ENCODE measurements at places on chromosomes 1 and 21. TPM values are rescaled to one million over a fixed set of nuclear protein-coding genes. Genes with fewer than 3 reads are reported as not detected.

DNA sequence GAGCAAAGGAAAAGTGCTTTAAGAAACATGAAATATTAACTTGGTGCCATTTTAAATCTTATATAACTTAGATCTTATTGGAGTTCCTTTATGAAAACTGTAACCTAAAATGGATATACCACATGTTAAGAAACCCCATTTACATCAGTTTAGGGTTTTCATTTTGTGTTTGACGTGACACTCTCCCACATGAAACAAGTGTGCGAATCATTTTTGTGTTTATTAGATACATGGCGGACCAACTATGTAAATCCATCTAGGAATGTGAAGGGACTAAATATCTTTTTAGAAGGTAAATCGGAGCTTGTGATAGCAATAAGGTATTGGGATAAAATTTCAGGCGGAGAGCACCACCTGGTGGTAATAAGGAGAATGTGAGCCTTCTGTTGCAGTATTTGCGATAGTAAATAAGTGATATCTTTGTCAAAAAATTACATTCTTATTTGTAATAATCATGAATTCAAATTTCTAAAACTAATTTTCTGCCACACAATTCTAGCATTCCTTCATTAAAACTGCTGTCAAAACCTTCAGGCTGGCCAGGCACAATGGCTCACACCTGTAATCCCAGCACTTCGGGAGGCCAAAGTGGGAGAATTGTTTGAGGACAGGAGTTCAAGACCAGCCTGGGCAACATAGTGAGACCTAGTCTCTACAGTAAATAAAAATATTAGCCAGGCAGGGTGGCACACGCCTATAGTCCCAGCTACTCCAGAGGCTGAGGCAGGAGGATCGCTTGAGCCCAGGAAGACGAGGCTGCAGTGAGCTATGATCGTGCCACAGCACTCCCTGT, 31.3 kb downstream of the SMAP2 start:
- no peaks in the 10 kb centered on the region for H3K4me1 ChIP-seq
- H3K36me3 ChIP-seq: no peaks in the 10 kb centered on the region
- H3K4me3 ChIP-seq: no peak overlapping the region
- DNase-seq: no peak
- H3K27me3 ChIP-seq: no peaks in the 10 kb centered on the region
- H3K27ac ChIP-seq: no peak overlapping the region

The DENND1B gene
- 9.4 TPM for total RNA-seq

DNA sequence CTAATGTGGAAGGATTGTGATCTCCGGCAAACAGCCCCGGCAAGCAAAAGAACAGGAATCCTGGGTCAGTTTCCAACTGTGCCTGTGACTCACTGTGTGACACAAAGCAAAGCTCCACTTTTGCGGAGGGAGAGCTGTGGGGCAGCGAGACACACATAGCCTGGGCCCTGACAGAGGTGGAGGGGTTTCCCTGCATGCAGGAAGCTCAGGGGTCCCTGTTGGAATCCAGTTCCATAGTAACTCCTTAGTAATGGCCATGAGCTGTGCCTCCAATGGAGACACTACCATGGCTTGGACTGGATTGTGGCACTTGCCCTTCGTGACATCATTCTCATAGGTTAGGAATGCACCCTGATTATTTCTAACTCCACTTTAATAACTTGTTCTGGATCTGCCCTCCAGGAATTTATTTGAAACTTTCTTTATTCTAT, 47.0 kb upstream of the ATF3 start:
- H3K4me1 ChIP-seq: peaks cover 12% of the 10 kb centered on the region
- H3K27ac ChIP-seq: no peak overlapping the region

GRCh38 chr1:67791261-67791660, 42.0 kb downstream of the GNG12 start:
- no peak overlapping the region for H3K27ac ChIP-seq
- no peaks in the 10 kb centered on the region for H3K36me3 ChIP-seq
- no peak overlapping the region for H3K4me3 ChIP-seq
- no peak for DNase-seq
- H3K27me3 ChIP-seq: no peaks in the 10 kb centered on the region

DNA sequence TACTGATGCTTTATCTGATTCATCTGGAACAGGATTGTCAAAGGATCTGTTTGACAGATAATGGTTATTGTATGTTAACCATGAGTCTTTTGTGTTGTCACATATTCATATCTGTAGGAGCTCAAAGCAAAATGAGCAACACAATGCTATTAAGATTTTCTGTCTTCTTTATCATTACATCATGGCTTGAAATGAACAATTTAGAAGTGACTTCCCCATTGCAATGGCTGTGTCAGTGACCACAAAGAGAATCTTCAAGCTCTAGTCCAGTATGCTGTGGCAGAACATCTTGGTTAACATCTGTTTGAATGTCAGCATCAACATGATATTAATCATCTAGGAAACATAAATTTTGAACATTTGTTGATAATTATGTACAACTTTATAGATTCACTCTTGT, 1148.5 kb downstream of the PLA2G4A start:
- no peak overlapping the region for H3K4me3 ChIP-seq
- no peak for DNase-seq
- no peaks in the 10 kb centered on the region for H3K4me1 ChIP-seq
- no peaks in the 10 kb centered on the region for H3K36me3 ChIP-seq

The PROK1 gene
- total RNA-seq: not detected

- H3K27me3 ChIP-seq: no peaks in the 10 kb centered on the region
- no peaks in the 10 kb centered on the region for H3K4me1 ChIP-seq
- H3K27ac ChIP-seq: no peak overlapping the region
Observed at GRCh38 chr1:20521960-20522861, 14.3 kb upstream of the MUL1 start.

The LAMC2 gene
- 34.9 TPM for total RNA-seq

- no peak overlapping the region for H3K4me3 ChIP-seq
- no peaks in the 10 kb centered on the region for H3K36me3 ChIP-seq
- no peaks in the 10 kb centered on the region for H3K4me1 ChIP-seq
- no peaks in the 10 kb centered on the region for H3K27me3 ChIP-seq
Observed at GRCh38 chr1:82485591-82486369, 685.0 kb downstream of the ADGRL2 start.

- DNase-seq: no peak
- no peak overlapping the region for H3K4me3 ChIP-seq
- H3K27me3 ChIP-seq: no peaks in the 10 kb centered on the region
- no peak overlapping the region for H3K27ac ChIP-seq
- H3K4me1 ChIP-seq: no peaks in the 10 kb centered on the region
- H3K36me3 ChIP-seq: no peaks in the 10 kb centered on the region
Observed at GRCh38 chr1:55635856-55636255, 420.7 kb upstream of the USP24 start.

- H3K4me3 ChIP-seq: no peak overlapping the region
- H3K27ac ChIP-seq: no peak overlapping the region
- no peak for DNase-seq
- no peaks in the 10 kb centered on the region for H3K4me1 ChIP-seq
- H3K36me3 ChIP-seq: no peaks in the 10 kb centered on the region
Observed at GRCh38 chr1:185869590-185869989, 135.4 kb downstream of the HMCN1 start.

GRCh38 chr1:63454269-63454668, 68.8 kb downstream of the ITGB3BP start:
- H3K36me3 ChIP-seq: no peaks in the 10 kb centered on the region
- no peaks in the 10 kb centered on the region for H3K27me3 ChIP-seq
- no peak overlapping the region for H3K27ac ChIP-seq
- no peak for DNase-seq
- no peak overlapping the region for H3K4me3 ChIP-seq
- no peaks in the 10 kb centered on the region for H3K4me1 ChIP-seq

The CD1B gene
- not detected for total RNA-seq

The RNU1-1 gene
- total RNA-seq: 1,622 TPM

GRCh38 chr1:41662765-41663437, 178.4 kb upstream of the EDN2 start:
- peaks cover 21% of the 10 kb centered on the region for H3K4me1 ChIP-seq
- no peaks in the 10 kb centered on the region for H3K27me3 ChIP-seq
- H3K4me3 ChIP-seq: no peak overlapping the region
- no peak for DNase-seq
- H3K36me3 ChIP-seq: no peaks in the 10 kb centered on the region

The HLX gene
- total RNA-seq: 0.28 TPM

The SCCPDH gene
- 26.1 TPM for total RNA-seq

- no peak overlapping the region for H3K4me3 ChIP-seq
- H3K27me3 ChIP-seq: no peaks in the 10 kb centered on the region
- H3K36me3 ChIP-seq: no peaks in the 10 kb centered on the region
- no peaks in the 10 kb centered on the region for H3K4me1 ChIP-seq
Observed at GRCh38 chr1:37069406-37069805, 35.1 kb upstream of the GRIK3 start.

- no peak overlapping the region for H3K4me3 ChIP-seq
- no peak for DNase-seq
- no peaks in the 10 kb centered on the region for H3K27me3 ChIP-seq
- no peaks in the 10 kb centered on the region for H3K36me3 ChIP-seq
- no peak overlapping the region for H3K27ac ChIP-seq
- no peaks in the 10 kb centered on the region for H3K4me1 ChIP-seq
Observed at GRCh38 chr1:60847391-60847790, 235.0 kb upstream of the NFIA start.

The HSPA6 gene
- 0.60 TPM for total RNA-seq

- peaks cover 43% of the 10 kb centered on the region for H3K4me1 ChIP-seq
- peak overlapping the region; percentile 84 for H3K27ac ChIP-seq
- H3K4me3 ChIP-seq: no peak overlapping the region
- no peaks in the 10 kb centered on the region for H3K36me3 ChIP-seq
Observed at GRCh38 chr1:55428944-55429931, 214.1 kb upstream of the USP24 start.

- H3K27ac ChIP-seq: no peak overlapping the region
- H3K4me1 ChIP-seq: peaks cover 11% of the 10 kb centered on the region
- no peak overlapping the region for H3K4me3 ChIP-seq
- no peak for DNase-seq
Observed at GRCh38 chr1:201295861-201296260, 12.6 kb downstream of the PKP1 start.

GRCh38 chr1:168454211-168454815, 89.5 kb downstream of the XCL2 start:
- H3K27me3 ChIP-seq: no peaks in the 10 kb centered on the region
- no peaks in the 10 kb centered on the region for H3K4me1 ChIP-seq
- H3K4me3 ChIP-seq: no peak overlapping the region
- peaks cover 2% of the 10 kb centered on the region for H3K36me3 ChIP-seq
- H3K27ac ChIP-seq: no peak overlapping the region

DNA sequence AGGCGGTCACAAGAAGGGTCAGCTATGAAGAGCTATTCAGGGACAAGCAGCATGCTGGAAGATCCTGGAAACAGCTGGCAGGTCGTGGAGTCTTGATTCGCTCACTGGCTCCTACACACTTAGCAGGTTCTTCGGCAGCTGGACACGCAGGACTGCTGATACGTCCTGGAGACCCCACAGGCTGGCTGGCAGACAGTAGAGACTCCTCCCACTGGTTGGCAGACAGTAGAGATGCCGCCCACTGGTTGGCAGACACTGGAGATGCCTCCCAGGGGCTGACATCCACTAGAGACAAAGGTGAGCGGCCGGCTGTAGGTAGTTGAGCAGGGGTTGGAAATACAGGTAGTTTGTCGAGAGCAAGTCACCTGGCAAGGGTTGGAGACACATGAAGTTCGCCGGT, 466 bp downstream of the KRTAP11-1 start:
- DNase-seq: no peak
- H3K27ac ChIP-seq: no peak overlapping the region

GRCh38 chr1:44609412-44609767, 64.9 kb downstream of the TMEM53 start:
- H3K36me3 ChIP-seq: no peaks in the 10 kb centered on the region
- DNase-seq: peak; percentile 64
- H3K27me3 ChIP-seq: no peaks in the 10 kb centered on the region

The FCRL6 gene
- not detected for total RNA-seq

The BCAR3 gene
- 9.9 TPM for total RNA-seq

- no peak overlapping the region for H3K4me3 ChIP-seq
- no peaks in the 10 kb centered on the region for H3K27me3 ChIP-seq
- no peak overlapping the region for H3K27ac ChIP-seq
Observed at GRCh38 chr1:99738858-99739465, 27.5 kb downstream of the FRRS1 start.

DNA sequence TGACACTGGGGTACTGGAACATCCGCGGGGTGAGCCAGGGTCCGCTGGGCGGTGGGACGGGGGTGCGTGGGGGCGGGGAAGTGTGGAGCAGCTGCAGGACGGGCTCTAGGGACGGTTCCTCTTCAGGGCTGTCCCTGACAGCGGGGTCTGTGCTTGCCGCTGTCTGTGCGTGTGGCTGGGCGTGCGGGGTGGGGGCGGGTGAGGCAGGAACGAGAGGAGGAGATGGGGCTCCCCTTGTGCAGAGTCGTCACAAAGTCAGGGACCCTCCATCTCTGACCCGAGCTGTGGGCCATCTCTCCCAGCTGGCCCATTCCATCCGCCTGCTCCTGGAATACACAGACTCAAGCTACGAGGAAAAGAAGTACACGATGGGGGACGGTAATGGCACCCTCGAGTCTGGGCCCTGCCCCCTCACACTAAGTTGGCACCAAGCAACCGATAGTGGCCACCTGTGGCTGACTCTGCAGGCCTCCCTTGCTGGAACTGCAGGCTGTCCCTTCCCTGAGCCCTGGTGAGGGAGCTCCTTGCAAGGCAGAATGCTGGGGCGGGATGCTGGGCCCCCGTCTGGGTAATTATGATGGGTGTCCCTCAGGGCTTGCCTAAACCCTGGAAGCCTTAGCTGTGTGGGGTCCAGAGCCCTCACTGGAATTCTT, 392 bp downstream of the GSTM2 start:
- no peak overlapping the region for H3K27ac ChIP-seq
- H3K4me1 ChIP-seq: no peaks in the 10 kb centered on the region
- H3K27me3 ChIP-seq: no peaks in the 10 kb centered on the region
- no peak for DNase-seq
- H3K36me3 ChIP-seq: no peaks in the 10 kb centered on the region

DNA sequence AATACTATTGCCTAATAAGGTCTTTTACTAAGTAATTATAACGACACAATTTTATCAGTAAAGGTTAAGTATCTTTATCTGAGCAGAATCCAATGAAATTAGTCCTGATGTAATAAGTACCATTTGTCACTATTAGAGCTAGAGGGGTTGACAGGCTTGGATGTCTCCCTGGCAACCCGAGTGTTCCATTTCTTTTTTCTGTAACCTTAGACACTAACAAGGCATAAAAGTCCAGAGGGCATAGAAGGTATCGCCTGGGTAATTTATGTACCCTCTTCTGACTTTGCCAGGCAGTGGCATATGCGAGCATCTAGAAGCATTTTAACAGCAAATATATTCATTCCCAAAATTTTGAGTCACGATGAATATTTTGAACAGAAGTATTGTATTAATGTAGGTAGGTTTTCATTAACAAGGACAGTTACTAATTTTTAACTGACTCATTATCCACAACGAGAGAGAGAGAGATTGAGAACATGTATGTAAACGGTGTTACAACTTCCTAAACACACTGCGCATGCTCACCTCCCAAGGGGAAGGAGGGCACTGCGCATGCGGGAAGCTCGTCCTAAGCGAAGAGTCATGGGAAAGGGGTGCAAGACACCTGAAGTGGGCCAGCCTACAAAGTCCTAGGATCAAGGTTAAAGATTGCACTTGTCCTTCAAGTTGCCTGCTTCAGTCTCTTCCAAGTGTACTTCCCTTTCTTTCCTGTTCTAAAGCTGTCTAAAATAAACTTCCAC, 423.9 kb downstream of the DSCAM start:
- H3K4me3 ChIP-seq: no peak overlapping the region
- no peaks in the 10 kb centered on the region for H3K27me3 ChIP-seq
- H3K36me3 ChIP-seq: no peaks in the 10 kb centered on the region
- DNase-seq: no peak
- H3K27ac ChIP-seq: no peak overlapping the region
